ENCODE measurements at places on chromosomes 6 and 20. TPM values are rescaled to one million over a fixed set of nuclear protein-coding genes. Genes with fewer than 3 reads are reported as not detected.

ELOVL4 gene
- 9.0 TPM for total RNA-seq

OPRM1 gene
- not detected for total RNA-seq

FOXS1 gene
- total RNA-seq, result not detected

PCSK2 gene
- total RNA-seq, result not detected
